Glomerular endothelial cell (primary cell): ENCODE measurements at places on chromosomes 2 and 18. TPM values are rescaled to one million over a fixed set of nuclear protein-coding genes. Genes with fewer than 3 reads are reported as not detected.

DNA sequence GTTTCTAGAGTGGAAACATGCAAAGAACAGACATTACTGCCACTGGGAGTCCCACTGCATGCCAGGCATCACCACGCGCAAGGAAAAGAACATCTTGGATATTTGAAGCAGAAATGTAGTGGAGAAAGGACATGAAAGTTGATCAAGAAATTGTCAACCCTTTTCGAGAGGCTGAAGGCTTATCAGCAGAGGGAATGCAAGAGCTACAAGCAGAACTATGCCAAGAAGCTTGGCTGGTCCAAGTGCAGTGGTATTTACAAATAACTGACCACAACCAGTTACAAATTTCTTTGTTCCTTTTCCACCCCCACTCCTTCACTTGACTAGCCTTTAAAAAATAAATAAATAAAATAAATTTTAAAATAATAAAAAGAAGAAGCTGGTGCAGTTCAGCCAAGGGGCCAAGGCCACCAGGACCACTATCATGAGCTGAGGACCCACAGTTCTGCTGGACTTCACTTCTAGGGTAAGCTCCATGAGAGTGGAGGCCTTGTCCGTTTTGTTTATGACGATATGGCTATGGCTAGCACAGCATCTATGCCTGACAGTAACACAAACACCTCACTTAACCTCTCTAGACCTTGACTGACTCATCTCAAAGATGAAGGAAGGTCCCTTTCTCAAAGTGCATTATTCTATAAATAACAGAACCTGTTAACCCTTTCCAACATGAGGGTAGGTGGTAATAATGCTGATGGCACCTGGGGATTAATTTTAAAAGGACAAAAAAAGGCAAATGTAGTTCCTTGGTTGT lies 20.9 kb downstream of the MARCHF4 start:
- no peak for DNase-seq

GRCh38 chr18:45939236-45939635 lies 27.9 kb downstream of the EPG5 start:
- DNase-seq: no peak

- DNase-seq: no peak
Observed at GRCh38 chr18:41043876-41044275, 911.2 kb upstream of the PIK3C3 start.

DNA sequence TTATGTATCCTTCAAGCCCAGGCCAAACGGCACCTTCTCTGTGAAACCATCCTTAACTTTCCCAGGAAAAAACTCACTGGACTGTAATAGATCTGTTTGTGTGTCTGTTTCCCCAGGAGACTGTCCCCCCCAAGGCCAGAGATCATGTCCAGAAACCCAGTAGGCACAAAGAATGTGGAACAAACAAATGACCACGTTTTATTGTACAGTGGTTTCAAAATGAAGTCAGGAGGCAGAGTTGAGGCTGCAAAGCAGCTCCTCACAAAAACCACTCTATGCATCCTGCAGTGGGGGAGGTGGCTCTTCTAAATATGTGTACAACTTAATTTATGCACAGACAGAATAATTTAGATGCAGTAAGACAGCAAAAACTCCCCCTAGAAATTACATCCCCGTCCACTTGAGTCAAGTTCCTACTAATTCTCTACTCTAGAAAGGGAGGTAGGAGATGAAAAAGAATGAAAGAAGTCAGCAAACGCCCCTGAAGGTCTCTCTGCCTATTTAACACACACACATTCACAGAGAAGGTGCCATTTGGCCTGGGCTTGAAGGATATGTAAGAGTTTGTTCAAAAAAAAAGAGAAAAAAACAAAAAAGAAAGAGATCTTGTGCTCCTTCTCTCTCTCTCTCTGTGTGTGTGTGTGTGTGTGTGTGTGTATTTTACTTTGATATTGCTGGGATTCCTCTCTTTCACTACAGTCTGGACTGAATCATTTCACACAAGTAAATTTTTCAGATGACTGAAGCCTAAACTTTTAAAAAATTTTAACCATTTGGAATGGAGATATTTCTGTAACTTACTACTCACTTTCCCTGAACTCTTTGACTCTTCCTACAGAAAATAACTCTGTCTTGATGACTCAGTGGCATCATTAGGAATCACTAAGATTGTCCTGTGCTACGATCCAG lies 19.5 kb downstream of the BCL2 start:
- no peak for DNase-seq

- no peak for DNase-seq
Observed at GRCh38 chr2:54457323-54458023, 1.3 kb downstream of the SPTBN1 start.

DNA sequence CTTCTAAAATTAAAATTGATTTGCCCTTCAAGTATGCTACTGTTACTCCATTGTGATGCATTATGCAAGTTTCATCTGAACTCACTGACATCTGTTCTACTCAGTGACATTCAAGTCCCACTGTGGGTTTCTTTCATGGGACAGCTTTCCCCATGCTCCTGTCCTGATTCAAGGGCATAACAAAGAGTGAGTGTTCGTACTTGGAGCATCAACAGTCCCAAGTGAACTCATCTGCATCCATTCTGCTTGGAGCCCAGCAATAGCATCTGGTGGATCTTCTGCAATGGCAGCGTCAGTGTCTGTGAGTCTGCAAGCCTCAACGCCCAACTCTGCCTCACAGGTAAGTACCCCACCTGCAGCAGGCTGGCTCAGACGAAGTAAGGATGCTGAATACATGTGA lies 27.5 kb downstream of the BUB1 start:
- no peak for DNase-seq

DNA sequence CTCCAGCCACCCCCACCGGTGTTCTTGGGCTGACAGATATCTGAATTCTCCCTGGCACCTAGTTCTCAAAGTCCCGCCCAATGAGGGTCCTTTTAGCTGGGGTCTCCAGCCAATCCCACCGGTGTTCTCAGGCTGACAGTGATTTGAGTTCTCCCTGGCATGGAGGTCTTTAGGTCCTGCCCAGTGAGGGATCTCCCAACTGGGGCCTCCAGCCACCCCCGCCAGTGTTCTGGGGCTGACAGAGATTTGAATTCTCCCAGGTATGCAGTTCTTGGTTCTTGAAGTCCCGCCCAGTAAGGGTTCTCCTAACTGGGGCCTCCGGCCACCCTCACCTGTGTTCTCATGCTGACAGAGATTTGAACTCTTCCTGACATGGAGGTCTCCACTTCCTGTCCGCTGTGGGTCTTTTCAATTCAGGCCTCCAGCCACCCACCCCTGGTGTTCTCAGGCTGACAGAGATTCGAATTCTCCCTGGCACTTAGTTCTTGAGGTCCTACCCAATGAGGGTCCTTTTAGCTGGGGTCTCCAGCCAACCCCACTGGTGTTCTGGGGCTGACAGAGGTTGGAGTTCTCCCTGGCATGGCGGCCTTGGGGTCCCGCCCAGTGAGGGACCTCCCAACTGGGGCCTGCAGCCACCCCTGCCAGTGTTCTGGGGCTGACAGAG lies 154.6 kb downstream of the ANKRD36 start:
- no peak for DNase-seq

- DNase-seq: no peak
Observed at GRCh38 chr2:7621018-7621814, 704.0 kb downstream of the RNF144A start.

GRCh38 chr18:37266290-37266689 lies 299.3 kb downstream of the CELF4 start:
- no peak for DNase-seq

- no peak for DNase-seq
Observed at GRCh38 chr2:58645017-58645416, 403.9 kb upstream of the FANCL start.

DNA sequence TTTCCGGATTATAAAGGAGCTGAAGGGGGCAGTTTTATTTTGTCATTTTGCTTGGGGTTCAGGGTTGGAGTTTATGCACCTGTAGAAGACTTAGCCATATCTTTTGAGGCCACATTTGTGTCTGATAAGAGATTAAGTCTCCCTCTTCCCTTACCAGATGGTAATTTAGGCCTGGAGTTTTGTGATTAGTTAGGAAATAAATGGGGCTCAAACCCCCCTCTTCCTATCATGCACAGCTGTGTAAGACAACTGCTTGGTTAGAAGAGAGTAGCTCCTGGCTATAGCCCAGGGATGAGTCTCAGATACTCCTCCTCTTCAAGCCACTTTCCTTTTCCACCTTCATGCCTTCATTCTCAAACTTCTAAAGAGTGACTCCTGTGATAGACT lies 802 bp upstream of the SAP130 start:
- DNase-seq: no peak

GRCh38 chr2:219551441-219552381 lies 7.9 kb downstream of the TMEM198 start:
- no peak for DNase-seq

DNA sequence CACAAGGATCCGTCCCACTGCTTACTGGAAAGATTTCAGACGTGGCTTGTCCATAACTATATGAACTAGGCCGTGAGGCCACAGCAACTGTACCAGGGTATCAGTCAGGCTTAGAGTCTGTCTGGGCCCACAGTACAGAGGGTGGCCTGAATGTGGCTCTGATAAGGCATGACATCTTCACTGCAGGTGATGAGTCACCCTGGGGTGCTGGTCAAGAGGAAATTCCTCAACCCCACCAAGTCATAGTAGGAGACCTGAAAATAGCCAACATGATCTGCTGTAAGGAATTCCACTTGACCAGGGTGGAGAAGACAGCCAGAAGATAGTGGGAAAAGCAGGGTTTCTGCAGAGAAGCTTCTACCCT lies 107.7 kb downstream of the INHBB start:
- no peak for DNase-seq

DNA sequence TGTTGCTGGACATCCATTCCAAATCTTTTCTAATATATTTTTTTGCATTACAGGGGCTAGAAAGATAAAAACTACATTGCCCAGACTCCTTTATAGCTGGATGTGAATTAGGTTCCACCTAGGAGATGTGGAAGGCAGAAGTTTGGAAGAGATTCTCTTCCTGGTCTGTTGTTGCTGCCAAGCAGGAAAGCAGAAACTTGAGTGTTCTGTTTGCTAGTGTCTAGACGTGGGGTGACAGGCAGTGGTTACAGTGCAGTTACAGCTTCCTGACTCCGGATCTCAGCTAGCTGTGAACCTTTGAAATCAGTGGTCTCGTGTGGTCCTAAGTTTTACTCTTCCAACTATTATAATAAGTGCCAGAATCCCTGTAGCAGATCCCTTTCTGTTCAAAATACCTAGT lies 46.2 kb downstream of the COL4A4 start:
- DNase-seq: no peak

DNA sequence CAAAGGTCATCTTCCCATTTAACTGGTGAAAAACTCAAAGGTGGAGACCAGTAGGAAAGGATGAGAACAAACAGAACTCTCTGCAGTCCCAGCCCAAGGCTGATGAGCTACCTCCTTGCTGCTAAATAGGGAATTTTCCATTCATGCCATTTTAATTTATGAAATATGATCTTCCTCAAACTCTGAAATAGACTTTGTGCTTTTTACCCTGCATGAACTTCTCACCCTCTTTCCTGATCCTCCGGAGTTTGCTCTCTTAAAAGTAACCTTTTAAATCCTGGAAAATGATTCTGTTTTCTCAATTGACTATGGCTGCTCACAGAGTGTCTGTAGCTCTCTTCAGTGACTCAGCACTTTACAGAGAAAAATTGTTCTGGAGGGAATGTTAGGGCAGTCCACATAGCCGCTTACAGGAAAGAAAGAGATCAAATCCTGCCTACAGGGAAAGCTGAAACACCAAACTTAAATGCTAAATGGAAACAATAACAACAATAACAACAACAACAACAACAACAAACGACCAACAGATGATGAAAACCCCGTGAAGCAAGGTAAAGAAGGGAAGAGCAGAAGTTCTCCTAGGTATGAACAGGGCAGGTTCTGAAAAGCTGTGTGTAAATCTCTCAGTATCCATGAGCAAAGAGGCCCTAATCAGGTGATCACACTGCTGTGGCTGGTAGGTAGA lies 79.8 kb upstream of the SESTD1 start:
- no peak for DNase-seq

DNA sequence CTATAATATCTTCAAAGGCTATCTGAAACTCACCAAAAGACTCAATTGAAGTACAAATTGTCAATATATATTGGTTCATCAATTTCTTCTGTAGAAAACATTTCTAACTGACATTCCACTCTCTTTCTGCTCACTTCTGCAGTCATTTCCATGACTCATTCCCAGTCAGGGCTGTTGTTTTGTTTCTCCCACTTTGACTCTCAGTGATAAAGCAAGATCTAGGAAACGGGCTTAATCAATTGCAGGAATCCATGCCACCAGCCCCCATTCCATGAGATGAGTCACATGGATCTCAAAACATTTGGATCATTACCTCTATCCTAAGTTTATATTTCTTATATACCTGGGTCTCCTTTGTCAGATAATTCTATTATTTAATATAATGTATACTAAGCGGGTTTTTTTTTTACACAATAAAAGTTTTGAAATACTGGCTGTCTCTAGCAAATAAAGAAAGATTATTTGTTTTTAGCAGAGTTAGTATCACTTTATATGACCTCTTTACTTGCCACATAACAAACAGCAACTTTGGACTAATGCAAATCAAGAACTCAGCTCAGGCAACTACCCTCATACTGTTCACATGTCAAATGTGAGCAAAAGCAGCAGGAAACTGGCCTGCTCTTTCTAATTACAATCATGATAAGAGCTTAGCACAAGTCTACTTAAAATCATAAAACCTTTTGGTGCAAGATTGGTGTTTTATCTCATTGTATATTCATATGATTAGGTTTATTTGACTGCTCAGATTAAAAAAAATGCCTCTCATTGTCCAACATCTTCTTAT lies 251.1 kb upstream of the PIK3C3 start:
- no peak for DNase-seq

DNA sequence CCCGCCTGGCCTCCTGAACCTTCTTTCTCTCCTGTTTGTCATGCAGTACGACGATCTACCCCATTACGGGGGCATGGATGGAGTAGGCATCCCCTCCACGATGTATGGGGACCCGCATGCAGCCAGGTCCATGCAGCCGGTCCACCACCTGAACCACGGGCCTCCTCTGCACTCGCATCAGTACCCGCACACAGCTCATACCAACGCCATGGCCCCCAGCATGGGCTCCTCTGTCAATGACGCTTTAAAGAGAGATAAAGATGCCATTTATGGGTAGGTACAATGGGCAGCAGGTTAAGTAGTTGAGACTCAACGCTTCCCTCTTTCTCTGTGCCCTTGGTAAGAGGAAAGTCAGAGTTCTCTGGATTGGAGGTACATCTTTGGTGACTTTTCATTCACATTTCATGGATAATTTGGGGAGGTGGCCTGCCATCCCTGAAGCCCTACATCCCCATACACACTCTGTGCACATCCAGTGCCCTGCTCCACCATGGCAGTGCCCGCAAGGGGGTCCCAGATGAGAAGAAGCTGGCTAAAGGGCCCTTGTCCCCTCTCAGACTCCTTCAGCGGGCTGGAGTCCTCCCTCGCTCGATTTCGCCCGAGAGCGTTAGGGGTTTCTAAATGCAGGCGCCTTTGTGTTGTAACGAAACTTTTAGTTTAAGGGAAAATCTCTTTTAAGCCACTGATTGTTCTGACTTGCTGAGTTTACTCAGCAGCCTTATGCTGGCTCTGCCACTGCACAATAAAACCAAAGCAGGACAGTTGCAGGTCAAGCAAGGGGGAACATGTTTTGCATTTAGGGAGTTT lies 3.0 kb downstream of the MEIS1 start:
- DNase-seq: no peak

GRCh38 chr2:205130111-205130829 lies 552.0 kb upstream of the NRP2 start:
- DNase-seq: no peak

The RND3 gene
- 75.2 and 101 TPM in 2 replicates for total RNA-seq

The TTN gene
- total RNA-seq: 0.41 and 0.53 TPM in 2 replicates

The EML6 gene
- 0.24 and 0.41 TPM in 2 replicates for total RNA-seq

The DTNB gene
- total RNA-seq: 1.7 and 4.8 TPM in 2 replicates

The CAPN13 gene
- total RNA-seq: not detected in 2 replicates

The OSR1 gene
- 0.10 and 1.3 TPM in 2 replicates for total RNA-seq

The SLC8A1 gene
- 1.2 and 3.2 TPM in 2 replicates for total RNA-seq

The RBM45 gene
- total RNA-seq: 9.3 and 16.1 TPM in 2 replicates
